ENCODE measurements at places on chromosomes 4 and X.

DNA sequence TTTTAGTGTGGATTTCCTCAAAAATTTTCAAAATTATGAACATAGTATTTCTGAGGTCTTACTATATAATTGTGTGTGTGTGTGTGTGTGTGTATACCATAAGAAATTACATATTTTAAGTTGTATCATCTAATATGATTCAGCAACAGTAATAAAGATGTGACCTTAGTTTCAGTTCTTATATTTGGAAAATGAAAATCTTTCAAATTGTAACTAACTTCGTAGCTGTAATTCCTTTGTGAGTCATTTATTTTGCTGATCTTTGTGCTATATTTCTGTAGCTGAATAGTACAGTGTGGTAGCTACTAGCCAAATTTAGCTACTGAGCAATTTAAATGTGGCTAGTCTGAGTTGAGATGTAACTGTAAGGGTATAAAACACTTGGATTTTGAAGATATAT is 116.4 kb downstream of the RAP1GDS1 start:
- no peak for DNase-seq

GRCh38 chr4:36391411-36391810 is 110.0 kb downstream of the DTHD1 start:
- DNase-seq: no peak

GRCh38 chr4:20043991-20044390 is 207.7 kb upstream of the SLIT2 start:
- no peak for DNase-seq

- peak; percentile 28 for DNase-seq
These were observed 32.3 kb downstream of the USP53 start for GRCh38 chr4:119244832-119245231.

DNA sequence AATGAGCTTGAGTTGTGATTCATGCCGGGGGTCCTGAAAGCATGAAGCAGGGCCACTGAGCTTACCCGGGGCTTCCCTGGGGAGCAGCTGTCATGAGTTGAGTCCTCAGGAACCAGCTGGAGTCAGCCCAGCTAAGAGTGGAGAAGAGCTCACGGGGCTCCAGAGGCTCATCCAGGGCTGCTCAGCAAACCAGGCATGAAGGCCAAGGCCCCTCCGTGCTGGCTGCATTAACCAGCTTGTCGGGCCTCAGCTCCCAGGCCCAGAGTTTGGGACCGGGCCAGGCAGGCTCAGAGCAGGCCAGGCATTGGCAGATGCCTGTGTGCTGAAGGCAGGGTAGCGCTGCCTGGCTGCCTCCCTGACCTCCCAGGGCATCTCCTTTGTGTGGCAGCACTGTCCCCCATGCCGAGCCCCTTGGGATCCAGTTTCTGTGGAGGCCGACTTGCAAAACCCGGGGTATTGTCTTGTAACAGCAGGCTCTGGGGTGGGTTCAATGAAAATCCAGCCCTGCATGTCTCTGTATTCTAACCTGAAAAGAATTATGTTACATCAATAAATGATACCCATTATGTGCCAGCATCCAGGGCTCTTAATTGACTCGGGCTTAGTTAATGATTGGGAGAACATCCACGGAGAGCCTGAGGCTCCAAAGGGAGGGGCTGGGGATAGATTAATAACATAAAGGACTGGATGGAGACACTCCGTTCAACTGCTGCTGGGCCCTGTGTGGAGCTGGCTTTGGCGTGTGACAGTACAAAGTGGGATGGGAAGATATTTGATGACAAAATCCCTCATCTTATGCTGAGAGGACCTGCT is 68.0 kb upstream of the MSX1 start:
- no peak for DNase-seq

- no peak for DNase-seq
These were observed 18.8 kb downstream of the MCUB start for GRCh38 chr4:109578846-109579245.

DNA sequence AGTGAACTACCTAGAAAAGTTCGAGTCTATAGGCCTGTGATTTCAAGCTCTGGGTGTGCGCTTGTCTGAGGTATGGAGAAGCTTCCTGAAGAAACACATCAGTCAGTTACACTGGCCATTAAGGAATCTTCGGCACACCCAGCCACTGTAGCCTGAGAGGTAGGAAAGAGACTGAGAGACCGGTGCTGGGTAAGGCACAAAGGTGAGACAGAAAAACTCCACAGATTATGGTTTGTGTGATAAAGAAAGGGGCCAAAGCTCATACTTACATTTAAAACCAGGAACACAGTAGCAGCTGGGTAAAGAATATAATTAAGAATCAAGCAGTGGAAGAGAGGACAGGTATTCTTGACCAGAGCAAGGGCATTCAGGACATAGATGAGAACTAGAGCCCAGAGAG is 74.8 kb upstream of the TTC29 start:
- no peak for DNase-seq

- no peak for DNase-seq
These were observed 296.1 kb downstream of the EVC2 start for GRCh38 chr4:5412296-5412695.

DNA sequence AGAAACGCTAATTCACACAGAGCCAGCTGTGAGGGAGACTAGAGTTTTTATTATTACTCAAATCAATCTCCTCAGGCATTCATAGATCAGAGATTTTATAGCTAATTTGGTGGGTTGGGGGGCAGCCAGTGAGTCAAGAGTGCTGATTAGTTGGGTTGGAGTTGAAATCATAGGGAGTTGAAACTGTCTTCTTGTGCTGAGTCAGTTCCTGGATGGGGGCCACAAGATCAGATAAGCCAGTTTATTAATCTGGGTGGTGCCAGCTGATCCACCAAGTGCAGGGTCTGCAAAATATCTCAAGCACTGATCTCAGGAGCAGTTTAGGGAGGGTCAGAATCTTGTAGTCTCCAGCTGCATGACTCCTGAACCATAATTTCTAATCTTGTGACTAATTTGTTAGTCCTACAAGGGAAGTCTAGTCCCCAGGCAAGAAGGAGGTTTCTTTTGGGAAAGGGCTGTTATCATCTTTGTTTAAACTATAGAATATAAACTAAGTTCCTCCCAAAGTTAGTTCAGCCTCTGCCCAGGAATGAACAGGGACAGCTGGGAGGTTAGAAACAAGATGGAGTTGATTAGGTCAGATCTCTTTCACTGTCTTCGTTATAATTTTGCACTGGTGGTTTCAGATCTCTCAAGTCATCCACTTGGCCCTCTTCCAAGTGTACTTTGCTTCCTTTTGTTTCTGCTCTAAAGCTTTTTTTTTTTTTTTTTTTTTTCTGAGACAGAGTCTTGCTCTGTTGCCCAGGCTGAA is 5.4 kb upstream of the NAA11 start:
- DNase-seq: peak; percentile 90

GRCh38 chr4:8092282-8092681 is 66.3 kb downstream of the ABLIM2 start:
- peak; percentile 11 for DNase-seq

DNA sequence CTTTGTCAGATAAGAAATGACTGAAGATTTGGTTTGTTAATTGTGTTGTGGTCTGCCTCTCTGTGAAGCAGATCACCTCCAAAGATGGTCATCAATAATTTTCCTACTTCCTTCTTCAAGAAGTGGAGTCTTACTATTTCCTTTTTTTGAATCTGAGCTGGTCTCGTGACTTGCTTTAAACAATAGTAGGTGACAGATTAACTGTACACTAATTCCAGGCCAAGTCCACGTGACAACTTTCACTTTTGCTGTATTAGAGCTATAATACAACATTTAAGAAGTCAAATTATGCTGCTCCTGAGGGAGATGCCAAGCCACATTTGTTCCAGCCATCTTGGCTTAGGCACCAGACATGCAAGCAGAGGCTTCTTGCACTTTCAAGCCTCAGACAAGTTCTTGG is 393.8 kb upstream of the GRID2 start:
- DNase-seq: no peak

DNA sequence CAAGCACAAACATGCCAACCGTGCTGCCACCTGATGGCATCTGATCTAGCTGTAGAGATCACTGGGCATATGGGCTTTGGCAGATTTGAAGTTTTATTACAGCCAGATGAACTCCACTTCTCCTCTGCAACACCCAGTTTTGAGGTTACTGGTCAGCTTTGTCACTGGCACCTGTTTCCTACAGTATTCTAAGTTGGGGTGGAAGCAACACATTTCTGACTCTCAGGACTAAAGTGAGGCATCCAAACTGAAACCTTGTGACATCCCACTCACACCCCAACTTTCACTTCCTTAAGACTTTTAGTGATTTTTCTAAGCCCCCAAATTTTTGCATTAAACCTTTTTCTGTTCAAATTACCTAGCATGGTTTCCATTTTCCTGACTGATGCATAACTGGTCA is 115.1 kb upstream of the PCDH18 start:
- DNase-seq: no peak

DNA sequence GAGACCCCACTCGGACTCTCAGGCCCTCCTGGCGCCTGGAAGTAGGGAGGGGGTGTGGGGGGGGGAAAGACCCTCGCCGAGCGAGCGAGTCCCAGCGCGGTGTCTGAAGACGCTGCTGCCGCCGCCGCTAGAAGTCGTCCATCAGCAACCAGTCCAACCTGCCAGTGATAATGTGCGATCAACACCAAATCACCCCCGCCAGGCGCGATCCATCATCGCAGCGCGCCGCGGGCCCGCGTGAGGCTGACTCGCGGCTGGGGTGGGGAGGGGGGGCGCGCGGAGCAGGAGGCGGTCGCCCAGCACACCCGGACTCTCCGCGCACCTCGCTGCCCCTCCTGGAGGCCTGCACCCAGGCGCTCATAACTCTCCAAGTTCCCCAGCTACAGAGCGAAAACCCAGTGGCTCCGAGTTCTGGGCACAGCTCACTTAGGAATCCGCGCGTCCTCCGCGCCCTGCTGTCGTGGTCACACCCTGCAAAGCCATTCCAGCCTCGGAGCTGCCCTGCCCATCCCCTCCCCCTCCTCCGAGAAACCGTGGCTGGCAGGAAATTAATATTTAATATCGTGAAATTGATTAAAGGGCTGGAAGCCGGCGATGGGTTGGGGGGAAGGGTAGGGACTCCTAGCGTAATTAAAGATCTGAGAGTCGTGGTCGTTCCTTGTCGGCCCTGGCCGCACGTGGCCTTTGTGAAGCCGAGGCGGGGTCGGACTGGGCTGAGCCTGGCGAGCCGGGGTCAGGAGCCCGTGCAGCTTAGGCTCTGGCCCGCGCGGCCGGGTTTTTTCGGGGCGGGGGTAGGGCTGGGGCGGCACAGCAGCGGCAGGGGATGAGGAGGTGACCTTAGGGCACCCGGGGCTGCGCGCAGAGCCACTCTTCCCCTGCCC is 58.1 kb upstream of the BCOR start:
- no peak for DNase-seq

DNA sequence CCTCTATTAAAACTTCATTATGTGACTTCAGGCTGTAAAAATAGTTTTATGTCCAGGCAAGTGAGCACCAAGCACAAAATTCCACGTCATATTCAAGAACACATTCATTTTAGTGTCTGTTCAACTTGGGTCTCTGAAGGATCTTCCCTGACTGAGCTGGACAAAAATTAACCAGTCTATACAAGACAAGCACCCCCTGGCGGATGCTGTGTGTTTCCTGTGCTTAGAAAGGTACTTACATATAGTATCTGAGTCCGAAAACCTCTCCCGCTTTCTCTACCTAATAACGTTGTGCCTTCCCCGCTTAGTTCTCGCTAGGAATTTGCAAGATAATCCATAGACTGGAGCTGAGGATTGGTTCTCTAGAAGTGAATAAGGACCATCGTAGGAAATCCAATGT is 2214.5 kb upstream of the TENM3 start:
- DNase-seq: peak; percentile 48

DNA sequence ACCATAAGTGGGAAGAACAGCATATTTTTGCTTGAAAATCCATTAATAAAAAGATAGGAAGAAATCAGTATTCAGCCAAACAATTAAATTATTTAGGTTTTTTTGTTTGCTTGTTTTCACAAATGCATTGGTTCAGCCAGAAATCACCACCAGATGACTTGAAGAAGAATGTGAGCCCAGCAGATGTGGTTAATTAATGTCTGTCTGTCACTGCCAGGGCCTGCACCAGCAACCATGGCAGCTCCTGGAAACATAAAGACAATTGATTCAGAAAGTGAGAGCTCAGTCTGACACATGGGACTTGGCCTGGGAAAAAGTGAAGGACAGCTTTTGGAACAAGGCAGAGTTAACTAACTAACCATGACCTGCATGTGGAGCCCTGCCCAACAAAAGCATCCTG is 74.0 kb downstream of the MAOB start:
- no peak for DNase-seq

DNA sequence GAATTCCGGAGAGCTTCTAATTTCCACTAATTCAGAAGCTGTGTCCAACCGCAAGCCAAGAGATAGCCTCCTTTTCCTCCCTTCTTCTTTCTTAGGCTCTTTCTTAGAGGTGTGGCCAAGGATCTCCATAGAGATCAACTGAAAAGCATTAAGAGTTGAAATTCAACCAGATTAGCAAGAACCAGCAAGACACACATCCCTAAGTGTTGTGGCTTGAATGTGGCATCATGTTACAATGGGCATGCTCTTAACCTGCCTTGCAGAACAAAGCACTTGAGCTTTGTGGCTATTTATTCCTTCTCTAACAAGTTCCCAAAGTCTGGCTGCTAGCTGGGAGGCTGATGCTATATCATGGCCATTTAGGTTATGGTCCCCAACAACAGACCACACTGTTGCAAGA is 10.4 kb downstream of the ANOS1 start:
- DNase-seq: no peak

- DNase-seq: no peak
These were observed 128.9 kb upstream of the TRPC5 start for GRCh38 chrX:112211459-112211858.

GRCh38 chrX:97211070-97211469 is 327.4 kb downstream of the RPA4 start:
- DNase-seq: no peak

- DNase-seq: no peak
These were observed 25.8 kb upstream of the PSAPL1 start for GRCh38 chr4:7460566-7460965.

DNA sequence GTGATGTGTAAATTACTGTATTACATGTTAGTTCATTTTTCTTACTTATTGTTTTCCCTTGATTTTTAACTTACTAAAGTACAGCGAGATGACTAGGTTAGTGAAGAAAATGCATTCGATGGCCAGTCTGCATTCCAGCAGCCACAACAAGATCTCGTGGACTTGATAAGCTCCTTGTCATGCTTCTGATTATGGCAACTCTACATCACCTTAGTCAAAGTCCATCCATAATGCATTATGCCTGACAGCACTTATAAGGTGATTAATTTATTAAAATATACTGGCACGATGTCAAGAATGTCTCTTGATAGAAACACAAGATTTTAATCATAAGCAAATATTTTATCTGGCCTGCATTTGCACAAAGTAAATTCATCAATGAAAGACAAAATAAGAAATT is 109.9 kb upstream of the NAP1L5 start:
- no peak for DNase-seq

- no peak for DNase-seq
These were observed 162.1 kb downstream of the EPHA5 start for GRCh38 chr4:65508168-65508567.

DNA sequence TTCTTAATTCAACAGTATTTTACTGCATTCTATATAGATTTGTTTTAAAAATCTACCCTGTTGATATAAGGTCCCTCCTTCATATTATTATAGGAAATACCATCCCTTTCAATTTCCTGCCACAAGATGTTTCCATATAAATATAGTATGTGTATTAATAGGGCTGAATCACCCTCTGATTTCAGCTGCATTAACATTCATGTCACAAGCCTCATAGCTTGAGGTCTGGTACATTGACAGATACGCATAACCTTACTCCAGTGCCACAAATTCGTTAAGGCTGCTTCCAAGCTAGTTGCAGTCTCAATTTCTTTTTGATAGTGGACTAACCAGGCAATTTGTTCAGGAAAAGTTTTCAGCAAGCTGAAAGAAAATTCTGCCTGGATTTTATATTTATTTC is 128.4 kb downstream of the KLHL34 start:
- no peak for DNase-seq

- no peak for DNase-seq
These were observed 202.5 kb downstream of the RASL11B start for GRCh38 chr4:53064609-53065008.

All from common myeloid progenitor, CD34-positive (primary cell).